WTC11 (cell line): ENCODE measurements at places on chromosomes 12 and 14. TPM values are rescaled to one million over a fixed set of nuclear protein-coding genes. Genes with fewer than 3 reads are reported as not detected.

TXNDC16 gene
- 10.9 to 11.4 TPM (median 11.3 TPM) in 3 replicates for total RNA-seq

DNA sequence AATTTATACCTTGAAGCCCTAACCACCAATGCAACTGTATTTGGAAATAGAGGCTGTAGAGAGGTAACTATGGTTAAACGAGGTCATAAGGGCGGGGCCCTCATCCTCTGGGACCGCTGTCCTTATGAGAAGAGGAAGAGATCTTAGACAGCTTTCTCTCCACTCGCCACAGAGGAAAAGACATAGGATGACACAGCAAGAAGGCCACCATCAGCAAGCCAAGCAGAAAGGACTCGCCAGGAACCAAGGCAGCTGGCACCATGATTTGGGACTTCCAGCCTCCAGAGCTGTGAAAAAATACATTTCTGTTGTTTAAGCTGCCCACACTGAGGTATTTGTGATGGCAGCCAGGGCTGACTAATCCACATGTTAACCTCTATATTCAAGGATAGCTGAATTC lies 30.4 kb upstream of the BCAT1 start:
- no peak for DNase-seq

- no peak for DNase-seq
These were observed 263.1 kb downstream of the PRKD1 start for GRCh38 chr14:29664515-29664914.

DNA sequence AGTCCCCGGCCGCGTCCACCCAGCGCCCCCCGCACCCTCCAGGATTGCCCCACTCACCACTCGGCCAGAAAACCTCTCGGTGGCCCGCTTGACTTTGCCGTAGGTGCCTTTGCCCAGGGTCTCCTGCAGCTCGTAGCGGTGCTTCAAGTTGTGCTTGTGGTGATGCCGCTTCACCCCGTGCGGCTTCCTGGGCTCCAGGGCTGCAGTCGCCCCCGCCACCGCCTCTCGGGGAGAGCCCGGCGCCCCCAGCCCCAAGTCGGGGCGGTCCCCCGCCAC lies 459 bp downstream of the NUAK1 start:
- DNase-seq, result no peak

DNA sequence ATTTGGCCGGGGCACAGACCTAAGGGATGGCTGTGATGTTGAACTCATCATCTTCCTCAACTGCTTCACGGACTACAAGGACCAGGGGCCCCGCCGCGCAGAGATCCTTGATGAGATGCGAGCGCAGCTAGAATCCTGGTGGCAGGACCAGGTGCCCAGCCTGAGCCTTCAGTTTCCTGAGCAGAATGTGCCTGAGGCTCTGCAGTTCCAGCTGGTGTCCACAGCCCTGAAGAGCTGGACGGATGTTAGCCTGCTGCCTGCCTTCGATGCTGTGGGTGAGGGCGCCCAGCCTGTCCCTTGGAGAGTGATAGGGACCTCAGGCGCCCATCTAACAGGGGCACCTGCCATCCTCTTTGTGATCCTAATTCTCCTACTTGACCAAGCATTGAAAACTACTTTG lies 12.4 kb downstream of the OAS3 start:
- DNase-seq, result no peak

GRCh38 chr12:60194678-60195077 lies 598.8 kb downstream of the SLC16A7 start:
- DNase-seq, result no peak

DNA sequence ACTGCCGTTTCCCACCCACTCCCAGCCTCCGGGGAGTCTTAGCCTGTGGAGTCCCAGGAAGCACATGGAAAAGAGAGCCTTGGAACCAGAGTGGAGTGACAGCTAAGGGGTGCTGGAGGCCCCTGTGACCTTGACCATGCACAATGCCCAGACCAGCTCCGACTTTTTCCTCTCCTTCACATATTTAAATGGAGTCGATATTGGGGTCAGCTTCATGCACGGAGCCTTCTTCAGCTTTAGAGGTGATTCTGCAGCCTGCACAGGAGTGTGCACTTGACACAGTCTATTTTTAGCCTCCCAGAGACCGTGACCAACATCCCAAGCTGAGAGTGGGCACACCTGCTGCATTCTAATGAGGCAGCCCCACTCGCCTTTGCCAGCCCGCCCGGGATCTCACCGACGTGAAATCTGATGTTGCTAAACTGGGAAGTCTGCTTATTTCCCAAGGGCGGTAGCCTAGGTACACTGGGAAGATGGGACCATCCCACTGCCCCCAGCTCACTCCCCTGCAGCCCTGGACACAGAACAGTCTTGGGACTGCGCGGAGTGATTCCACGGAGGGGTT lies 47.5 kb downstream of the PRMT8 start:
- no peak for DNase-seq

- no peak for DNase-seq
These were observed 42.9 kb upstream of the NR2C1 start for GRCh38 chr12:95116341-95116740.

GRCh38 chr14:54794796-54795195 lies 107.8 kb downstream of the GCH1 start:
- DNase-seq, result no peak

DNA sequence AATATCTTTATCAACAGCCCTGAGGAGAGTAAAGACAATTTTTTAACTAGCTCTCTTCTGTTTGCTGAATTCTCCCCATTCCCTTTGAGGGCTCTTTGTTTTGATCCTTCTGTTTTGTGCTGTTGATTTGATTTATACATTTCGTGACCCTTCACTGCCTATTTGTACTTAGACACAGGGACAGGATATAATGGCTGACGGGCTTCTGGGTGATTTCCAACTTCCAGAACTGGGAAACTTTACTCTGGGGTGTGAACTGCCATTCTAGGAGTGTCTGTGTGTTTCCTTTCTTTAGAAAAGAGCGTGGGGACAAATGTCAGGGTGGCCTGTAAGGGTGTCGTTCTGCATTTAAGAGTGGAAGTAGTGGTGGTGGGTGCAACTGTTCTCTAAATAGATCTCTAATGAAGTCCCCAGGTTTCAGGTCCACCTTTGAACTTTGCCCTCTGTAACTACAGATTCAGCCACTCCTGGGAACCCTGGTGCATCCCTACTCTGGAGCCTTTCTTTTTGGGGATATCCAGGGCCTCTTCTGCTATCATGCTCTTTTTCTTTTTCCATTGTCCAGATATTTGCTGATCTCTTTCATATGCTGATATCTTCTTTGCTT lies 22.3 kb upstream of the SSPN start:
- DNase-seq, result no peak
